ENCODE measurements at places on chromosomes 12 and 14.

- DNase-seq: no peak
Measured at GRCh38 chr14:68333262-68333661, 459.6 kb downstream of the ZFP36L1 start.

DNA sequence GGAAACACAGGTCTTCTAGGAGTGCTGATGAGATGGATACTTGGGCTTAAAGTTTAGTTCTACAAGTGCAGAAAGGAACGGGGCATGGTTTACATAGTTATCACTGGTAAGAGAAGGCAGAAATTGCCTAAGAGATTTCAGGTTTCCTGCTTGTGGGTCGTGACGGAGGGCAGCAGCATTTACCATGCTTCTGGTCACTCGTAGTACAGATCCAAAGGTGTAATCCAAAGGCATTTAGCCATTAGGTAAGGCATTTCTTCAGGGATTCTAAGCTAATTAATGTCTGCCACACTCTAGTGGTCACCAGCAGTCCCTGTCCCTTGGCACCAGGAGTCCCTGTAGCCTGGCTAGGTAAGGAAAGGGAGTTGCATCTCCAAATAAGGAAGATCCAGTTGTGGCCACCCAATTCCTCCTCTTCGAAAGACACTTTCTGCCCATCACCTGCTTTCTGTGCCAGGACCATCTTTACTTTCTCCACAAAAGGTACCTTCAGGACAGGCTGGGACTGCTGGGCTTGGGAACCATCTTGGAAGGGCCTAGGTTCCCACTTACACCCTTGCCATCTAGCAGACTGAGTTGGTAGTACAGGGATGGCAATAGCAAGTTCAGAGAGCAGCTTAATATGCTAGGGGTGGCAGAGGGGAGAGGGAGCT lies 1.5 kb downstream of the GSTZ1 start:
- DNase-seq: no peak

DNA sequence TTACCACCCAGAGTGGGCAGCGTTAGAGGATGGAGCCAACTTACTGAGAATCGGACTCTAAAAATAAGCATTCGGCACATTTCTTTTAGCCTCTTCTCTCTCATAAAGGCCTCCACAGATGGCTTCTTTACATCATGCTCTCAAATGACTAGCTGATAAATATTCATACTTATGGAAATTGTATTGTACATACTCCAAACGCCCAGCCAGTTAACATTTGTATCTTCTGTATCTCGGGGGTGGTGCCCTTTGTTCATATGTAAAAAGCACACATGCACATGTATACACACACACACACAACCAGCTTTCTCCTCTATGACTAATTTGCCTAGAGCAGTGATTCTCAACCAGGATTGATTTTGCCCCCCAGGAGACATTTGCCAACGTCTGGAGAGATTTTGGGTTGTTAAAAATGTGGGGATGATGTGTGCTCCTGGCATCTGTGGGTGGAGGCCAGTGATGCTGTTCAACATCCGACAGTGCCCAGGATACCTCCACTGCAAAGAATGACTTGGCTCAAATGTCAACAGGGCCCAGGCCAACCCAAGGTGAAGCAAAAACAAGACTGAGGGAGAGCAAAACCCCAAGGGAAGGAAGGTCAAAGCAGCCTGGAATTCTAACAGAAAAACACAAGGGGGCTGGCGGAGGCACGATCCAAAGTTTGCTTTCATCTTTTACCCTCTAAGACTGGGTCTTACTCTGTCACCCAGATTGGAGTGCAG lies 15.2 kb upstream of the CDK2AP1 start:
- DNase-seq: no peak

GRCh38 chr12:76782526-76782925 lies 18.6 kb downstream of the ZDHHC17 start:
- no peak for DNase-seq

- DNase-seq: no peak
Measured at GRCh38 chr14:104694991-104695659, 5.7 kb downstream of the INF2 start.

GRCh38 chr12:99917711-99918402 lies 66.9 kb downstream of the ANKS1B start:
- DNase-seq: no peak

DNA sequence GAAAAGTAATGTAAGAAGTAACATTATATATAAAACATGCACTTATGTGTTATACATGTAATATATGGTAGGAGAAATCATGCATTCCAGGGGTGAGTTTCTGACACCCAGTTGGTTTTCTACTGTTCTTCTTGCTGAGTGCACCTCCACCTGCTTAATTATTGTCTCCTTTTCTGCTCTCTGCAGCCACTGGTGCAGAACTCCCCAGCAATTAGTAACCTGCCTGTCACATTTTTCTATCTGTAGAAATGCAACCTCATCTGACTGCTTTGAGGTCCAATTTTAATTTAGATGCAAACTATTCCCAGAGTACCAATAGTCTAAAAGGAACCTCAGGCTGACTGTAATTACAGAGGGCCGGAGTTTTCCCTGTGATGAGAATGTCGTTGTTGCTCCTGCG lies 842.1 kb downstream of the AACS start:
- DNase-seq: no peak

GRCh38 chr14:92846162-92846897 lies 52.2 kb downstream of the GOLGA5 start:
- DNase-seq: peak; percentile 9

DNA sequence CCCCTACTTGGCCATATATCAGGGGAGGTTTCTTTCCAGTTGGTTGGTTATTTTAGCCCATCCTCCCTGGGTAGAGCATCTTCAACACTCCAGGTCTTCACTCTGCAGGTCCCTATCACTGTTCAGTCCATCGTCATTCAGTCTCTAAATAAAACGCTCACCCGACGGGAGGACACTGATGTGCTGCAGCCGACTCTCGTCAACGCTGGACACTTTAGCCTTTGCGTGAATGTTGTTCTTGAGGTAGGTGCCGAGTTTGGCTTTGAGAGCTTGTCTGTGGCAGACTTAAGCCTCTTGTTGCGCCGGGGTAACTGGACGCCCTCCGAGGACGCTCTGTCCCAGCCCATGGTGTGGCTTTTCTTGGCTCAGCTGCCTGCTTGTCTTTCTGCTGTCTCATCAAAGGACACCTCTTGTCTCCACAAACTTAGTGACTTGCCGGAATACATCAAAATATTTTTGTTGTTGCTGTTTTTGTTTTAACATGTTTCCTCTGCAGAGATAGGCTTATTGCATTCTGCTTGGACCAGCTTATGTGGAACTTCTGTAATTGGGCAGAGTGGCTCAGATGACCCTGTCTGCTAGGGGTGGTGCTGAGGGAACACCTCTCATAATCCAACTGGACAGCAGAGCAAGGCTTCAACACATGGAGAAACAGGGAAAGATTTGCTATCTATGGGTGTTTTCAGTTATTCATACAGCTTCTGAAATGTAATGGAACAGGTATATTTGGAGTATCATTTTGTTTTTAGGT lies 26.5 kb downstream of the TCTN1 start:
- DNase-seq: no peak

DNA sequence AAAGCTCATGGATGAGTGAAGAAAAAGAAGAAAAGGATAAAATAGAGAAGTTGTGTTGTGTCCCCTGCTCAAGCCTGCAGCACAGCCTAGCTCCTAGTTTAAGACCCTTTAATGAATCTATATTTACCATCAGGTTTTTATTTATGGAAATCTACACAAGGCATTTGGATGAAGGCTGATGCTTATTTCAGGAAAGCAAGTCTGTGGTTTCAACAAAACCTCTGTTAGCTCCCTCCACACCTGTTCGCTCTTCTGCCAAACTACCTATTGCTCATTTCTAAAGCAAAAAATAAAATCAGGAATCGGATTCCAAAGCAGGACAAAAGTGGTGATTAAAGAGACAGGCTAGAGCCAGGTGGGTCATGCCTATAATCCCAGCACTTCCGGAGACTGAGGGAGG lies 18.9 kb upstream of the MAP3K9 start:
- no peak for DNase-seq

DNA sequence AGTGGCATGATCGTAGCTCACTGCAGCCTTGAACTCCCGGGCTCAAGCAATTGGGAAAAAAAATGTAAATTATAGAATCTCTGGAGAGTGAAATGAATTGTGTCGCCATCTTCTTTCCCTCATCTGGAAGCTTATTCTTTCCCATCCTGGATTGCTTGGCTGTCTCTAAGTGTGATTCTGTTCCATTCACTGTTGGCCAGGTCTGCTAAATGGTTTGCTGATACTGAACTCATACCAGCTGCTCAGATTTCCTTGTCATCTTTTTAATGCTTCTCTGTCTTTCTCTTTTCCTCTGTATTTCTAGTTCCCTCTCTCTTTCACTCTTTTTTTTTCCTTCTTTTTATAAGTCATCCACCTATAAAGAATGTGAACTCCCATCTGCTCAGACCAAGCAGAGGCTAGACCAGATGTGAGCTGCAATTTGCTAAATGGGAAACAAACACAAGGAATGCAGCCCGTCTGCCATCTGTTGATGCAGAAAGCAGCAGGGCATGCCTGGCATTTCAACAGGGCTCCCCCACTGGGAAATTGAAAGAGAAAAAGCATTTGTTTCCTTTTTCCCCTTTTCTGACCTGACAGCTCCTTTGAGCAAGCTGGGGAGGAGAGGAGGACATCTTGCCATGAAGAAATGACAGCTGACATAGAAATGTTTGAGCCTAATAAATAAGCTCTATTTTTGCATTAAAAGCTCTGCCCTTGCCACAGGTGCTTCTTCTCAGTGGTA lies 1823.6 kb upstream of the FLRT2 start:
- no peak for DNase-seq
